ENCODE measurements at places on chromosomes 3 and 15.

GRCh38 chr15:84727429-84727828, 11.5 kb upstream of the SEC11A start:
- no peak for DNase-seq

DNA sequence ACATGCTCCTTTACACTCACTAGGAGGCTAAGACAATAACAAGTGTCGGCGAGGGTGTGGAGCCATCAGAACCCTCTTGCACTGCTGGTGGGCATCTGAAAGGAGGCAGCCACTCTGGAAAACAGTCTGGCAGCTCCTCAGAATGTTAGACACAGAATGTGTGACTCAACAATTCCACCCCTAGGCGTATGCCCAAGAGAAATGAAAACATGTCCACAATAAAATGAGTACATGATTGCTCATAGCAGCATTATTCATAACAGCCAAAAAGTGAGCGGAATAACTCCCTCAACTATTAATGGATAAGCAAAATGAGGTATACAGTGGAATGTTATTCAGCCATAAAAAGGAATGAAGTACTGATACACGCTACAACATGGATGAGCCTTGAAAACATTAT, 57.8 kb downstream of the WNT7A start:
- DNase-seq, result no peak

DNA sequence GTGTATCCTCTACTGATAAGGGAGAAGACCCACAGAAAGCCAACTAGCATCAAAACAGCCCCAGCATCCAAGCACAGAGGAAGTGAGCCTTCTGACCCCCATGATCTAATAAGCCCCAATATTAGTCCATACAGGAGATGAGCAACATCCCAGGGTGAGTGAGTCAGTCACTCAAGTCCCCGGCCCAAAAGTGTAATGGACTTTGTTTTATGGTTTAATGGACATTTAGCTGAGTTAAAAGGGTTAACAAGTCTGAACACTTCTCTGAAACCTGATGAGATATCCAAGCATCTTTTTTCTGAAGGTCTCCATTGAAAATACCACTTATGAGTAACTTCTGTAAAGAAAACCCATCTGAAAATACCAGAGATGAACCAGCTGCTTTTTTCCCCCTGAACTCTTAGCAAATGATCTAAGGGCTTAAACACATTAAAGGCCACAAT, 115.6 kb downstream of the GREM1 start:
- no peak for DNase-seq

GRCh38 chr3:114092151-114093015, 35.8 kb downstream of the QTRT2 start:
- DNase-seq, result no peak

- peak; percentile 32 for DNase-seq
Observed at GRCh38 chr3:134326760-134327593, 47.3 kb downstream of the AMOTL2 start.

DNA sequence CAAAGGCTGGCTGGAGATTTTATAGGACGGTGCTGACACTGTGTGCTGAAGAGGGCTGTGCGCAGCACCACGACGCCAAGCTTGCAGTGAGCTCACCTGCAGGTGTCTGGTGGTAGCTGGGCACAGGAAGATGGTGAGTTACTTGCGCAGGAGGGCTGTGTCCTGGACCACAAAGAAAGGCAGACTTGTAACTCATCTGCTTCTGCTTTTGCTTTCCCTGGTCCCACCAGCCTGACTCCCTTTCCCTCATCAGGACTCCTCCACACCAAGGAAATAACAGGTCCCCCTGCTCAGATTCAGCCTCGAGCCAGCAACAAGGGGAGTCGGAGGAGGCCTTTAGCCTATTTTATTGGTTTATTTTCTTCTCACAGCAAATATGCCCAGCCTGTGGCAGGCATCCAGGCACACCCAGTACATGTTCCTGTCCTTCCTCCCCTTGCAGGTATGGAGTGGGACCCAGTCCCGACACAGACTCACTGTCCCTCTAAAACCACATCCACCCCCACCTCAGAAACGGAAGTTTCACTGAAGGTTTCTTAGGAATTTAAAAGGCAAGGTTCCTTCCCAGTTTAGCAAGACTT, 35.6 kb upstream of the FLNB start:
- DNase-seq, result no peak

GRCh38 chr15:67198157-67198754, 56.2 kb downstream of the AAGAB start:
- DNase-seq, result no peak

Measured in activated CD8-positive, alpha-beta memory T cell treated with anti-CD3 and anti-CD28 coated beads for 24 hours (primary cell).